Substantia nigra (tissue), 51 donors: ENCODE measurements at places on chromosomes 4 and X.

DNA sequence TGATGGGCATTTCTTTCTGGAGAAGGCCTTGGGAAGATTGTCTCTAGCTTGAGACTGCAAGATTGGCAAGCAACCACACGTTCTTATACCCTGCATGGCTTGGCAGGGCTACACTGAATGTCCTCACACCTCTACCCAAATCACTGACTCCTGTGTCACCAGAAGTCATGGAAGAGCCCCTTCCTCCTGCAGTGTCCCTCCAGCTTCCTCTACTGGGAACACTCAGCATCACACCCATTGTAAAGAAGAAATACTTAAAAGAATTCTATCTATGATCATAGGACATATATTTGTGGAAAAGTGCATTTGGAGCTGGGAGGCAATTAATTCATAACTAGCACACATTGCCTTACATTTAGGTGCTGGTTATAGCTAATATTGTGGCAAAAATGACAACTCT lies 113.1 kb downstream of the CCSER1 start:
- DNase-seq, result no peak

GRCh38 chr4:81418572-81418971 lies 53.1 kb downstream of the RASGEF1B start:
- DNase-seq, result no peak

- no peak for DNase-seq
Observed at GRCh38 chr4:4349867-4350266, 37.0 kb upstream of the NSG1 start.

DNA sequence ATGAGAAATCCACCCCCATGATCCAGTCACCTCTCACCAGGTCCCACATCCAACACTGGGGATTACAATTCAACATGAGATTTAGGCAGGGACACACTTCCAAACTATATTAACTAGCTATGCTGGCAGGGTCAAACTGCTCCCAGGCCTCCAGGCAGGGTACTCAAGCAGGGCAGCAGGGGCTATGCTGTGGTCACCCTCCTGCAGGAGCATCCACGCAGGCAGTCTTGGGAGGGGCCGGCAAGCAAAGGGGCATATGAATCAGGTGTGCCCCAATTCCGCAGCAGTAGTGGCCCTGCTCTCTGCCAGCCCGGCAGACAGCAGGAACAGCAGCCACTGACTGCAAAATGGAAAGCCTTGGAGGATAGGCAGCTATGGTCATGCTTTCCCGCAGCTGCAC lies 74.6 kb upstream of the PRDX4 start:
- DNase-seq, result no peak

DNA sequence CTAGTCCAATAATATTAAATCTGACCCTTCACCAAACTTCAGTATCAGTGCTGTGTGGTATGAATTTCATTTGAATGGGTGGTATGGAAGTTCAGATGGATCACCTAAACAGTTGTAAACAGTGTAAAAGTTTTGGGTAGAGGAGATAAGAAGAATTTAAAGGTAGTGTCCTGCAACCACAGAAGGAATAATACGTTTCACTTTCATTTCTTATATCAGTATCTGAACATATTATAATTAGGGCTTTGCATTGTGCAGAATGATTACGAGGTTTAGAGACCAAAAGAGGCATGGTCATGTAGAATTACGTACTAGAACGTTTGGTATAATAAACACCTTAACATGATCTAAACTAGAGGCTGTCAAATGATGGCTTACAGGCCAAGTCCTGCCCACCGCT lies 116.1 kb downstream of the PDLIM5 start:
- DNase-seq, result no peak

GRCh38 chr4:56512166-56512565 lies 6.6 kb downstream of the ARL9 start:
- DNase-seq, result no peak

DNA sequence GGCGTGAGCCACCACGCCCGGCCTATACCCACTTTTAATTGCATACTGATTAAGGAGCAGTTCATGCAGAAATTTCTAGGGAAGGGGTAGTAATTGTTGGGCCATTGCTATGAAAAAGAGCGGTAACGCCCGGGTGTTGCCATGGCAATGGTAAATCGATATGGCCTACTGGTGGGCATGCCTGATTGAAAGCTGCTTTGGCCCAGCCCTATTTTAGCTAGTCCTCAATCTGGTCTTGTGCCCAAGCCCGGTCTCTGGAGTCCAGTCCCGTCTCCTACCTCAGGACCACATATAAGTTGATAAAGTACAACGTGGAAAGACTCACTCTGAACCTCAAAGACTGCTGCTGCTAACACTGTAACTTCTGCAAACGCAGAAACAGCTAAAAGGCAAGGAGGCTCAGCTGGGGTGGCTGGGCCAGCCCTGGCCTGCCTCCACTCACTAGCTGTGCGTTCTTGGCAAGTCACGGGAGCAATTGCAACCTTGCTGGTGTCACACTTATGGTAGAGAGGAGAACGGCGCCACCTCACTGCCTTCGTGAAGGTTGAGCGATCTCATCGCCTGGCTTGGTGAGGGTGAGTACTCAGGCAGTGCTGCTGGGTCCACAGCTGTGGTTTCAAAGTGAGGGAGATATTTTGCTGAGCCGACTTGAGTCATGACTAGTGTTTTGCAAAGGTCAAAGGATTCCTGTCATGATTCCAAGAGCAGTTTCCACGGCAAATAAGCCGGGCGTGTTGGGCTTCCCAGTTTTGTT lies 57.0 kb upstream of the GRPEL1 start:
- no peak for DNase-seq

- DNase-seq, result no peak
Observed at GRCh38 chr4:70196857-70197256, 1.3 kb downstream of the ODAM start.

GRCh38 chrX:13074297-13075262 lies 30.2 kb upstream of the FAM9C start:
- no peak for DNase-seq

- DNase-seq, result no peak
Observed at GRCh38 chr4:90071289-90072235, 55.6 kb upstream of the CCSER1 start.

GRCh38 chrX:137052643-137053235 lies 18.9 kb upstream of the GPR101 start:
- no peak for DNase-seq

DNA sequence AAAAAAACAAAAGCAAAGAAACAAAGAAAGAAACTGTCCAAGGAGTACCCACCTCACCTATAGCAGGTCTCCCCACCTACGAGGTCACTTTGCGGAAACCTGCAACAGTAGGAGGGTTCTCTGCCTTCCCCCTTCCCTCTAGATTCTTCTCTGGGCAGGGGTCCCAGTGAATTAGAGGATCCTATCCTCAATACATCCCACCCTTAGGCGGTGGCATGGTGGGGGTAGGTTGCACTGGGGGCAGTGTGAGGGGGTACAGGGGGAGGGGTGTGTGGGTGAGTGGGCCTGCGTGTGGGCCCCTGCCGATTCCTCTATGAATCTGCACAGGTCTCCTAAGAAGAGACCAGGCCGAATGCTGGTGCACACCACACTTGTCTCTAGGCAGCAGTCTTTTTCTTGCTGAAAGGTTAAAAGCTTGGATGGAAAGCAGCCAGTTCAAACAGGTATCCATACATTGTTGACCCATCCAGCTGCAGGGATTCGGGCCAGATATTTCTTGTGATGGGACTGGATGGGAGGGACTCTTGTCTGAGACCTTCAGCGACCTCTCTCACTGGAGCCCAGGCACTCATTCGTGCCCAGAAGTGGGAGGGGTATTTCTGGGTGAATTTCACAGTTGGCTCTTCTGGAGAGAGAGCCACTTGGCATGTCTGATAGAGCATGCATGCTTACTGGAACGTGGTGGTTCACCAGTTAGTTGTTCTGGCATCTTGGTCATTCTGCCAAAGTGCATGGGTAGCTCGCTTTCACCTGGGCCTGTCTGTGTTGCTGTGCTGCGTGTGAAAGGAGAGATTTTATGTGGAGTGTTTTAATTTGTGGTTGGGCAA lies 65.6 kb downstream of the NBDY start:
- DNase-seq, result no peak

GRCh38 chr4:5750946-5751665 lies 40.1 kb downstream of the EVC start:
- DNase-seq, result no peak

- peak; percentile 2 for DNase-seq
Observed at GRCh38 chrX:129772796-129773431, 6.8 kb upstream of the SASH3 start.

GRCh38 chr4:176767183-176767582 lies 25.5 kb downstream of the VEGFC start:
- DNase-seq, result no peak

GRCh38 chrX:15855568-15856221 lies 1.1 kb upstream of the AP1S2 start:
- no peak for DNase-seq

- no peak for DNase-seq
Observed at GRCh38 chr4:180799798-180800197, 1443.4 kb upstream of the TENM3 start.

DNA sequence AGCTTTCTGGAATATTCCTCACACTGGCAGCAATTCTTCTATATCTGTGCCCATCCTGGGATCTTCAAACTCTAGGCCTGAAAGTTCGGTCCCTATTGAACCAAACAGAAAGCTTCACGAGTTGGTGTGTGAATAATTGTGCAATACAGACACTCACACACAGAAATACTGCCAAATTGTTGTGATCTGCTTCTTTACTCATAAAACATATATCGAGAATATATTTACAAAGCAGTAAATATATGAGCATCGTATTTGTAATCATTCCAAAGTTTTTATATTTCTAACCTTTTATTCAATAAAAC lies 56.6 kb upstream of the BEX4 start:
- no peak for DNase-seq

DNA sequence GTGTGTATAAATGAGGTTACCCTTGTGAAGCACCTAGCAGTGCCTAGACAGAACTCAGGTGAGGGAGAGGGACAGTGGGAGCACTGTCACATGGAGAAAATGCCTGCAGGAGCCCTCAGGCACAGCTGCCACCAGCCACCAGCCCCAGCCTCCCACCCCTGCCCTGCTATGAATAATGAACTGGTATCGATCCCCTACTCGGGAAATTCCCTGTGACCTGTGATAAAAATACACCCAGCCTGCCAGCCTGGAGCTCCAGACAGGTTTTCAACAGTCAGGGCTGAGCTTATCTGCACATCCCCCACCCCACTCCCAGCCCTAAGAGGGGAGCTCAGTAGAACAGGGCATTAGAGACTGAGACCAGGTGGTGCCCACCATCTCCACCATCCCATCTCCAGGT lies 159.6 kb upstream of the PJA1 start:
- no peak for DNase-seq

DNA sequence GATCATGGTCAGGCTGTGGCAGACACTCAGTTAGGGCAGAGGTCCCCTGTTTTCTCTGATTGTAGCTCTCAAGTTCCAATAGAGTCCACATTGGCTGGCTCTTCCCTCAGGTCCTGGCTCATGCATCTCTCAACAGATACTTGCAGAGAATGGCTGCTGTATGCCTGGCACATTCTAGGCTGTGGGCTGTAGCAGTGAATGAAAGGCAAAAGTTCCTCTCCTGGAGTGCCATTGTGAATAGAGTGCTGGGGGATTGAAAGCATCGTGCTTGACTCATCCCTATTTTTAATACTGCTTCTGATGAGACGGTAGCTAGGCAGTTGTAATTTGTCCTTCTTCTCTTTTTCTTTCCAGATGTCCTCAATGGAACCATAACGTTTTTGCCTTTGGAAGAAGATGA lies 5.5 kb downstream of the TRMT44 start:
- DNase-seq, result no peak

DNA sequence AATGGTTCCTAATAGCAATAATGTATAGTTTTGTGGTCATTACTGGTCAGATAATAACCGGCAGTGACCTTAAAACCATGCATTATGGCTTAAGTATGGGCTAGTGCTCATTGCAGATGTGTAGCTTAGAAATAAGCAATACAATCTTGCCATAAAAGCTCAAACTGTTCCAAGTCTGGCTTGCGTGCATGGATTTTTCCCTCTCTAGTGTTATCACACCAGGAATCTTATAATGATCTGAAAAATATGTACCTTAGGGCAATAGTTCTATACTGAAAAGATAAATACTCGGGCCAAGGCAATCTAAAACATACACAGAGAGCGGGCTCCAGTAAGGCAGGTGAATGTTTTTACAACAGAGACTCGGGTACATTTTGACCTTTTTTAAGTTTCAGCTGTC lies 157.8 kb downstream of the DHX15 start:
- no peak for DNase-seq

- DNase-seq, result no peak
Observed at GRCh38 chr4:62531264-62531663, 1331.1 kb downstream of the ADGRL3 start.

GRCh38 chrX:63186137-63186536 lies 165.0 kb downstream of the SPIN4 start:
- DNase-seq, result no peak

DNA sequence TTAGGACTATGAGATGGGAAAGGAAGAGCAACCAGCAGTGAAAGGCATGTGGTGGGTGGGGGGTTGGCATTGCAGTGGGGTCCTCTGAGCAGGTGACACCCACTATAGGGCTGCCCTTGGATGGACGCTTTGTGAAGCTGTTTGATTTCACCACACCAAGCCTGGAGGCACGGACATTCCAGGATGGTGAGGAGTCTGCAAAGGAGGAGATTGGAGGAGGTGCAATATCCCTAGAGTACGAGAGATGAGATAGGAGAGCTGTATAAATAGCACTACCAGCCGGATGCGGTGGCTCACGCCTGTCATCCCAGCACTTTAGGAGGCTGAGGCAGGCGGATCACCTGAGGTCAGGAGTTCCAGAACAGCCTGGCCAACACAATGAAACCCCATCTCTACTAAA lies 42.3 kb downstream of the SHOX start:
- no peak for DNase-seq

GRCh38 chr4:73308286-73308685 lies 49.7 kb upstream of the ANKRD17 start:
- DNase-seq, result no peak

DNA sequence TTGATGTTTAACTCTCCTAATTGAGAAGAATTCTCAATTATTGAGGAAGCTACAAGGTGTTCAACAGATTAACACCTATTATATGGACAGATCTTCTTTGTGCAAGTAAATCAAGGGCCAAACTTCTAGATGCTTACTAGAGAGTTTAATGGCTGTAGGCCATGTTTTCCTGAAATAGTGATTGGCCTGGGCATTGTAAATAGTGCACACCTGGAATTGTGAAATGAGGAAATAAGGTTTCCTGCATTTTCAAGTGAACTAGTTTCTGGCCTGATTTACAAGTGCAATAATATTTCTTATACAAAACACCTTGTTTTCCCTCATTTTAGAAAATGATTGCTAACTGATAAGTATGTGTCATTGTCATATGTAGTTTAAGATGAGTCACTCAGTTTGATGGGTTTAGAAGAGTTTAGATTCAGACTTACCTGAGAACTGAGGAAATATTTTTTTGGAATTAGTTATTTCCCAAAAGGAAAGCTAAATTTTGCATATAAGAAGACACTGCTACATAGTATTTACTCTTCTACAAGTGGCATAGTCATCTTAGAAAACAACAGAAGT lies 21.2 kb downstream of the AFF1 start:
- no peak for DNase-seq

GRCh38 chr4:109126856-109127255 lies 175.6 kb downstream of the COL25A1 start:
- no peak for DNase-seq
